ENCODE measurements at places on chromosomes 12 and 14.

DNA sequence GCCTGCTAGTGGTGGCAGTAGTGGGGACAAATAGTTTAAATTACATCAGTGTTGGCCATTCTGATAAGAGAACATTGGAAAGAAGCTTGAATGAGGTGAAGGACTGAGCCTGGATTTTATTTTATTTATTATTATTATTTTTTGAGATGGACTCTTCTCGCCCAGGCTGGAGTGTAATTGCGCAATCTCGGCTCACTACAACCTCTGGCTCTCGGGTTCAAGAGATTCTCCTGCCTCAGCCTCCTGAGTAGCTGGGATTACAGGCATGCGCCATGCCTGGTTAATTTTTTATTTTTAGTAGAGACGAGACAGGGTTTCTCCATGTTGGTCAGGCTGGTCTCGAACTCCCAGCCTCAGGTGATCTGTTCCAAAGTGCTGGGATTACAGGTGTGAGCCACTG is 739.4 kb downstream of the AACS start:
- no peak for DNase-seq

GRCh38 chr12:117850048-117850447 is 118.7 kb downstream of the KSR2 start:
- no peak for DNase-seq

DNA sequence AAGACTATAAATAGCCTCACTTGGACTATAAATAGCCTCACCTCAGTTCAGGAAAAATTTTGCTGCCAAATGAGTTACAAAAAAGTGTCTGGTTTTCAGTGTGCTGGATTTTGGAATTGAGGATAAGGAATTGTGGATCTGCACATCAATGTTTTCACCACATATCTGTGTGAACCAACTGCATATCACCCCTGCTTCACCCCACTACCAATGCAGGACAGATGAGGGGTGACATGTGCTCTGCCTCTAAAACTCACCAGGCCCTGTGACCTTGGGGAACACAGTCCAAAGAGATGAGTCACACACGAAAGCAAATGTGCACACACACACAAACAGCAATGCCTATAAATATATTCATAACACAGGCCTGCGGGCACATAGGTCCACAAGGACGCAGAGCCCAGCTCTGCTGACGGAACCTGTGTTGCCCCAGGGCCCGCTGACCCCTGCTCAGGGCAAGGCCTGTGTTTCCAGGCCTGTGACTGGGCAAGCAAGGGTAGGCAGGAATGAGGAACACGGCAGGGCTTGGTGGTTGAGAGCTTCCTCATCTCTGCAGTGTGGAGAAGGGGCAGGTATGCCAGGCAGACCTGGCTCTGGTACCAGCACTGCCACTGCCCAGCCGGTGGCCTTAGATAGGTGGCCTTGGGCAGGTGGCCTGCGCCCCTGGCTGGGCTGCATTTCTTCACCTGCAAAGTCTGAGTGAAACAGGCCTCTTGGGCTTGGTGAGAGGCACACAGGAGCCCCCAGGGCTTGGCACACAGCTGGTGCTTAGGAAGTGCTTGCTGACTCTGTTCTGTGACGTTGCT is 82.4 kb downstream of the ARL6IP4 start:
- DNase-seq: no peak

DNA sequence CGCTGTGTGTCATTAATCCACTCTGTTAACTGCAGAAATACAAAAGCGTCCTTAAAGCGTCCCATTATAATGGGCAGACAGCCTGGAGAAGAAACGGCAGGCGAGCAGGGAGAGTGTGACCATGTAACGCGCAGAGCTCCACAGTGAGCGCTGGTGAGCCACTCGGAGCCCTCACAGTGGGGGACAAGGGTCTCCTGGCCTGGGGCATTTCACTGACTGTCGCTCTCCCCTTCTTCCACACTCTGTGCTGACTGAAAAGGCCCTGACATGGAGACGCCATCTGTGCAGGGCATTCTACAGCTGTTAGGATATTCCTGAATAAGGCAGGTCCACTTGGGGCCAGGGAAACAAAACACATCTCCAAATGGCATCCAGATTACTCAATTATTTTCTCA is 24.2 kb downstream of the CCDC92 start:
- DNase-seq: no peak

- DNase-seq: no peak
These were observed 35.1 kb upstream of the GRIP1 start for GRCh38 chr12:66713984-66714383.

GRCh38 chr14:30020271-30020670 is 92.6 kb upstream of the PRKD1 start:
- DNase-seq: no peak

DNA sequence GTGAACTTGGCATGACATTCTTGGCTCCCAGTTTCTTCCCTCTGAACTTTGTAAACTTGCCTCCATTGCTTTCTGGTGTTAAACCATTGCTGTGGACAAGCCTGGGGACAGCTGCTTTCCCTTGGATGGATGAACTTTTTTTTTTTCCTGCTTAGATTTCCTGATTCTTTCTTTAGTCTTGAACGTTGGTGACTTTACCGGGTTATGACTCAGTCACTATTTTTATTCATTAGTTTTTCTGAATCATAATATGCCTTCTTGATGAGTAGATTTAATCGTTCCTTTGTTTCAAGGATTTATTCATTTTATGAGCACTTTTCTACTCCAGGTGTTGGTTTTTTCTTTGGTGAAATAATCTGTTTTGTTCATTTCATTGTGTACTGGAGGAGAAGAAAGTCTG is 155.0 kb upstream of the RTL1 start:
- DNase-seq: no peak
